ENCODE measurements at places on chromosomes 3 and 15. TPM values are rescaled to one million over a fixed set of nuclear protein-coding genes. Genes with fewer than 3 reads are reported as not detected.

- no peak for DNase-seq
Measured at GRCh38 chr15:100727291-100727851, 125.0 kb downstream of the ASB7 start.

DNA sequence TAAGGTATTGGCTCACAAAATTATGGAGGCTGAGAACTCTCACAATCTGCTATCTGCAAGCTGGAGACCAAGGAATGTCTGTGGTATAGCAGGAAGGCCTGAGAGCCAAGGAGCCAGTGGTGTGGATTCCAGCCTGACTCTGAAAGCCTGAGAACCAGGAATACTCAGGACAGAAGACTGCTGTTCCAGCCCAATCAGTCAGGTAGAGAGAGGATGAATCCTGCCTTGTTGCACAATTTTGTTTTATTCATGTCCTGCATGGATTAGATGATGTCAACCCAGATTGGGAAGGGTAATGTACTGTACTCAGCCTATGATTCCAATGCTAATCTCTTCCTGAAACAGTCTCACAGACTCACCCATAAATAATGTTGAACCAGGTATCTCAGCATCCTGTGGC is 312.4 kb upstream of the KCNMB2 start:
- no peak for DNase-seq

GRCh38 chr3:16286751-16287543 is 21.9 kb downstream of the OXNAD1 start:
- DNase-seq, result no peak

- DNase-seq, result no peak
Measured at GRCh38 chr3:9914011-9914410, 2.9 kb upstream of the IL17RC start.

DNA sequence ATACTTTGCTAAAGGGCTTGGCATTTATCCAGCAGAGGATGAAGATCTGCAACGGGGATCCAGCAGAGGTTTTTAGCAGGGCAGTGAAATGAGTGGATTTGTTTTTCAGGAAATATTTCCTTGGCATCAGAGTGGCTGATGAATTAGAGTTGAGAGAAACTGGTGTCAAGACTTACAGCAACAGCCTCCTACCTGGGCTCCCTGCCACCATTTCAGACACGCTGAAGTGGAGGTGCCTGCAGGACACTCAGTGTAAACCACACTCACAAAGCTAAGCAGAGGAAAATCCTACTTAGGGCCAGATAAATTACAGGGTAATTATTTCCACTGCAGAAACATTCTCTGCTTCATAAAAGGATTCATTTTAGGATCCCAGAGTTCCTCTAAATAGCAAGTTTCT is 519.7 kb downstream of the FGF12 start:
- no peak for DNase-seq

- DNase-seq, result no peak
Measured at GRCh38 chr3:102741105-102741504, 306.3 kb downstream of the ZPLD1 start.

DNA sequence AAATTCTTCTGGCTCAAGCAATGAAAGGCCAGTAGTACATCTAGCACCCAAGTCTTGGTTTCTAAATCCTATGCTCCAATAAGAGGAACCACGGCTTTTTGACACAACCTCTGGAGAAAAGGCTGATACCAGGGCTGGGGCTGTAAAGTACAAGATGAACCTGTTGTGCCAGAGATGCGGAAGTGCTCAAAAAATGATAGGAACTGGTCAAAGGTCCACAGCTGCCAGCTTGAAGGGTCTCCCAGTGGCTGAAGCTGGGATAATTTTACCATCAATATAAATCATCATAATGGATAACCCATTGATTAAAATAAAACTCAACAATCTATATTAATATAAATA is 558 bp upstream of the NCEH1 start:
- DNase-seq, result no peak

- DNase-seq, result no peak
Measured at GRCh38 chr3:59940718-59941117, 890.9 kb upstream of the CFAP20DC start.

GRCh38 chr15:42059661-42060476 is 34.5 kb downstream of the PLA2G4D start:
- DNase-seq, result no peak

GRCh38 chr15:35530698-35531097 is 15.3 kb downstream of the DPH6 start:
- no peak for DNase-seq

- DNase-seq, result no peak
Measured at GRCh38 chr3:57128826-57129667, 36.1 kb downstream of the IL17RD start.

DNA sequence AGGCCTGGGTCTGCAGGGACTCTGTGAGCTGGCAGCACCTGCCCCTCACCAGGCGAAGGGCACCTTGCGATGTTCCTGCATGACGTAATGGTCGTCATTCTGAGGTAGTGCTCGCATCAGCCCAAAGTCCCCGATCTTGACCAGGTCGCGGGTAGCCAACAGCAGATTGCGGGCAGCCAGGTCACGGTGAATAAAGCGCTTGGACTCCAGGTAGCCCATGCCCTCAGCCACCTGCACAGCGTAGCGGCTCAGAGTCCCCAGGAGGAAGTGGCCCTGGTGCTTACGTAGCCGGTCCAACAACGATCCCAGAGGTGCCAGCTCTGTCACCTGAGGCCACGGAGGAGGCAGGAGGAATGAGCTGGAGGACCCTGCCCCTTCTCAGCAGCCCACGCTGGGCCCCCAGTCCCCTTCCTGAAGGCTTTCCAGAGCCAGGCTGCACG is 26.3 kb downstream of the TNK2 start:
- no peak for DNase-seq

DNA sequence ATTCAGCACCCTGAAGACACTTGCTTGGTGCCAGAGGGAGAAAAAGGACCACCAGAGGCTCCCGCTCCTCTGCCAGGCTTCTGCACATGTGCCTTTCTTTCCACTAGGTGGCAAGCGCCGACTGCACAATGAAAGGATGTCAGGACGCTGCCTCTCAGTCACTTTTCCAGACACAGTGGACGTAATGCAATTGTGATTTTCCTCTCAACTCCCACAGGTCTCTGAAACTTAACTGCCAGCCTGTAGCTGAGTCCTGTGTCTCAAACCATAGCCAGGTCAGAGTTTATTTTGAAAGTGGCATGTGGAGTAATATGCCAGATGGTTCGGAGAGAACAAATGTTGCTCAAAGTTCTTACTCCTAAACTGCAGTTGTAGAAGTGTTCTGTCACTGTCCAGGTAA is 162.9 kb downstream of the ITPR1 start:
- DNase-seq, result peak; percentile 53

DNA sequence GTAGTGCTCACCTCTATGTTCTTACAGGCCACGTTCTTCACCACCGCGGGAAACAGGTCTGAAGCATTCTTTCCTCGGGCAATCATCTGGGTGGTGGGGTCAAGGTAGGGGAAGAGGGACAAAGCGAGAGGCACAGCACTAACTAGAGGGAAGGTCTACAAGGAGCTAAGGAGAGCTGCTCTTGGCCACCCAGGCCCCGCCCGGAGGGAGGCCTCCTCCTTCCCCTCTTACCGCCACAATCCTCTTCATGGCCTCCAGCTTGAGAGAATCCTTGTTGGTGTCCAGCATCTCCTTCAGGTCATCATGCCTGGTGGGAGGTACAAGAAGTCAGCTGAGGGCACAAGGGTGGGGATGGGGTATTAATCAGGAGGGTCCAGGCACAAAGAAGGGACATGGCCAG is 20.5 kb downstream of the AP3B2 start:
- DNase-seq, result no peak

DNA sequence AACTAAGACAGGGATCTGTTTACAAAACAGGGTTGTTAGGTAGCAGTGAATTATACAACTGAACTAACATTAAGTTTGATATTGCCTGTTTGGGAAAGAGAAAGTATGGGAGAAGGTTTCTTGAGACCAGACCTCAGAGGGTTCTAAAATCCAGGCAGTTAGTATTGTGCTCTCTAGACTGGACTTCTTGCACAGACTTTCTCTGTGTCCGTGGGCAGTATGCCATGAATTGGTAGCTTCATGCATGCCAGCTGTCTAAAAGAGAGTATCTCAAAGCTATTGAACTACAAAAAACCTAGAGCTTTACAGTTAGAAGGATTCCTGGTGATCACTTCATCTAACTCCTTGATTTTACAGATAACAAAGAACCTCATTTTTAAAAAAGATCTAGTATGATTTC is 12.5 kb downstream of the SAMD7 start:
- no peak for DNase-seq

DNA sequence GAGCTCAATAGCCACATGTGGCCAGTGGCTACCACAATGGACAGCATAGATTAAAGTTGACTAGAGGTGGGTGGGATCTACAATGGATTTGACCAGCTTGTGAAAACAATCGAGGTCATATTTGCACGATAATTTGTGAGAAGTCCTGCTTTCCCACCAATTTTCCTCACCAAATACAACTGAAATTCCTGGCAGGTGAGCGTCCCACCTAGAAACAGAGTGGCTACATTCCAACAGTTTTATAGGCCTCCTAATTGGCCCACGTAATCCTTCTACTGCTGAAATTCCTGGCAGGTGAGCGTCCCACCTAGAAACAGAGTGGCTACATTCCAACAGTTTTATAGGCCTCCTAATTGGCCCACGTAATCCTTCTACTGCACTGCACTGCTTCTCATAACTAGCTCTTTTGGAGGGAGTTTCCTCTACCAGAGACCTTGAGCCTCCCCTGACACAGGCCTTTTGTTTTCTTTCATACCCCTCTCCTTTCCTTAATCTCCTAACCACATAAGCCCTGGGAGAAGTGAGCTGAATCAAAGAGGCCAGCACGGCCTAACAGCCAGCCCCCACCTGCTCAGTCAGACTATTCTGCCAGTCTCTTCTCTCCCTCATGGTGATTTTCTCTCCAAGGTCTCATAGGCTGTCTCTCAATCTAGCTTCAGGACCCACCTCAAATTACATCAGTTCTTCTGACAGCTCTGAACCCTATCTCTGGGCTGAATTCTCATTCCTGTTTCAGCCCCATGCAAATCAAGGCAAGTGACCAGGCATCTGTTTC is 80.2 kb downstream of the BFSP2 start:
- DNase-seq, result no peak

DNA sequence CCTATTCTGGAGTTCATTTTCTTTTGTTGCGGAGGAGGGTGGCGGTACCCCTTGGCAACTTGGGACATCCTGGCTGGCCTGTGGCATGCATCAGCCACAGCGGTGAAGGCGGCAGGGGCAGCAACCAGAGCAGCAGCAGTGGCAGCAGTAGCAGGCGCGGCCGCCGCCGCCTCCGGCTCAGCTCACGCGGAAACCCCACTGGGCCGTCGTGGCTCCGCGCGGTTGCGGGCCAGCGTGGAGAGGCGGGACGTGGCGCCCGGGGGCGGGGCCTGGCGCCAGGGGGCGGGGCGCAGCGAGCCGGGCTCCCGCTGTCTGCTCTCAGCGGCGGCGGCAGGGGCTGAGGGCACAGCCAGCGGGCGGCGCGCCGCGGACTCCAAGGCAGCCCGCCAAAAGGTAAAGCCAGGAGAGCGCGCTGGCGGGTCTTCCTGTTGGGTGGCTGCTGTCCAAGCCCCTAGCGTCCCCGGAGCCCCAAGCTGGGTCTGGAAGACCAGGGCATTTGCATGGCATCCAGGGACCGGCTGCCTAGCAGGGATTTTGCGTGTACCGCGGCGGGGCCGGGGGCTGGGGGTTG is 334.4 kb upstream of the THRB start:
- no peak for DNase-seq

- DNase-seq, result no peak
Measured at GRCh38 chr3:142226474-142226873, 1.1 kb upstream of the GK5 start.

- no peak for DNase-seq
Measured at GRCh38 chr3:61718565-61718964, 157.2 kb downstream of the PTPRG start.

GRCh38 chr15:51311510-51311909 is 26.9 kb downstream of the CYP19A1 start:
- DNase-seq, result no peak

DNA sequence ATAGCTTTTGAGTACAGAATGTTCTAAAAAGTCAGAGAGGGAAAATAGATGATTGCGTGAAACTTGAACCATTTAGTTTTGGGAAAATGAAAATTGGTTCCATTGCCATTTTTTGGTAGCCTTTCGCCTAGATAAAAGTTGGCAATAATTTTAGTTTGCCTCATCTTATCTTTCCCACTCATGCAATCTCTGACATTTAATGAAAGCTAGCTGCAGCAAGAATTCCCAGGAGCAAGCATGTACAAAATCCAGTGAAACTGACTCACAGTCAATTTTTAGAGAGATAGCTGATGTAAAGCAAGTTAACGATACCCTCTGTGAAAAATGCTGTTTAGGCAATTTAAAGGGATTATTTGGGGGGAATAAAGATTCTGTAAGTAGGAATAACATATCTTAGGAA is 797.4 kb downstream of the GRM7 start:
- DNase-seq, result no peak

- DNase-seq, result no peak
Measured at GRCh38 chr15:25789211-25789610, 73.9 kb downstream of the ATP10A start.

GRCh38 chr3:50436114-50436674 is 67.2 kb downstream of the CACNA2D2 start:
- no peak for DNase-seq

DNA sequence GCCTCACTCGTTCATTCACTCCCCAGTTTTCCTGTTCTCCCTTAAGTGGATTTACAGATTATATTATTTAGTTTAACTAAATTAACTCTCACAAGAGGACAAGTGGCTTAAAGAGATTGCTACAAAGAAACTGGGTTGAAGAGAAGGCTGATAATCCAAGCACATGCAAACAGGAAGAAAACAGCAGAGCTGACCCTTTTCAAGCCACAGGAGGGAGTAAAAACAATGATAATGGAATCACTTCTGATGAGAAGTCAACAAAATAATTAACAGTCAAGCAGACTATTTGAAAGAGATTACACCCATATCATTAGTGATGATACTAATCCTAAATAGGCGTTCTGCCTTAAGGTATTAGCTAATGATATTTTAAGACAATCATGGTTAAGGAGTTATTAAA is 31.7 kb downstream of the BOC start:
- DNase-seq, result no peak

GRCh38 chr3:13647298-13648059 is 98.6 kb downstream of the FBLN2 start:
- no peak for DNase-seq

FETUB gene
- total RNA-seq, result not detected

GOLGA6A gene
- not detected for total RNA-seq

PLIN1 gene
- total RNA-seq, result 3.6 TPM

C3orf80 gene
- total RNA-seq, result 1.0 TPM

TLR9 gene
- total RNA-seq, result 0.11 TPM

FBN1 gene
- total RNA-seq, result 698 TPM

KCNMB2 gene
- 6.1 TPM for total RNA-seq

GPR15 gene
- total RNA-seq, result not detected

SOX2 gene
- 3.8 TPM for total RNA-seq

RPL29 gene
- 623 TPM for total RNA-seq

AADACL2 gene
- total RNA-seq, result 0.48 TPM

OGG1 gene
- total RNA-seq, result 32.1 TPM

PDCD10 gene
- total RNA-seq, result 88.7 TPM

CSPG5 gene
- 2.9 TPM for total RNA-seq

Measured in urinary bladder (tissue), 4 donors.